ENCODE measurements at places on chromosomes 12 and 14.
A peak's percentile ranks its signal among the peaks of the same experiment; 100 is the strongest.

DNA sequence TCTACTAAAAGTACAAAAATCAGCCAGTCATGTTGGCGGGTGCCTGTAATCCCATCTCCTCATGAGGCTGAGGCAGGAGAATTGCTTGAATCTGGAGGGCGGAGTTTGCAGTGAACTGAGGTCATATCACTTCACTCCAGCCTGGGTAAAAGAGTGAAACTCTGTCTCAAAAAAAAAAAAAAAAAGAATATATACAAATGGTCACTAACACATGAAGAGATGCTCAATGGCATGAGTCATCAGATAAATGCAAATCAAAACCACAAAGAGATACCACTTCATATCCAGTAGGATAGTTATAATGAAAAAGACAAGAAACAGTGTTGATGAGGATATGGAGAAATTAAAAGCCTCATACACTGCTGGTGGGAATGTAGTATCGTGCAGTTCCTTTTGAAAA lies 33.6 kb upstream of the METAP2 start:
- DNase-seq = no peak

DNA sequence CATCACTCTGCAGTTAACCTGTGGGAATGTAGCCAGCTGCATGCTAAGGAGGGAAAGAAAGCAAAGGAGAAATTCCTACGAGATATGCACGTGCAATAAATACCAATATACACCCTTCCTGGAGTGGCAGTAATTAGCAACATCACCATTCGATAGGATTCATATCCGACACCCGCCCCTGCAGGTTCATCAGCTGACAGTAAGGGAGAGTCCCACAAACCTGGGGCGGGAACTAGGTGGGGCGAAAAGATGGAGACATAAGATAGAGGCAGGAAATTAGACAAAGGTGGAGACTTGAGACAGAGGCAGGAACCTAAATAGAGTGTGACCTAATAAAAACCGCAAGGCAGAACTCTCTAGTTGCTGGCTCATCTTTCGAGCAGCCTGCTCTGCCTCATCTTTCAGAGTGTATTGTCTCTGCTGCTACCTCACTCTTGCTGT lies 51.6 kb downstream of the PLEKHG3 start:
- peak; percentile 20 for DNase-seq

GRCh38 chr12:104750061-104750460 lies 208.0 kb downstream of the SLC41A2 start:
- no peak for DNase-seq

DNA sequence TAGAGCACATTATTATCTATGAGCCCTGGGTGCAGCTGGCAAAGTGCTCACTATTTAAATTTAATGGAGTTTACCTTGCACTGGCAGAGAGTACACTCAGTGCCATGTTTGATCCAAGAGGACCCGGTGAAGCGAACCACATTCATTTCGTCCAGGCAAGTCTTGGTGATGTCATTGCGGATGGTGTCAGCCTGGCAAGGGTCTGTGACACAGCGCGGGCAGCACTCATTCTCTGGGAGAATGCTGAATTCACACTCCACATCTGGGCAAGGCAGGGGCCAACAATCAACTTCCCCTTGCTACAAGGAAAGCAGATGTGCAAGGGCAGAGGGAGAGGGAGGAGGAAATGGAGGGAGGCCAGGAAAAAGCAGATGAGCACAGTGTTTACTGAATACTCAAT lies 356.2 kb downstream of the NELL2 start:
- DNase-seq = no peak

GRCh38 chr14:55535516-55536203 lies 44.3 kb upstream of the KTN1 start:
- DNase-seq = no peak

DNA sequence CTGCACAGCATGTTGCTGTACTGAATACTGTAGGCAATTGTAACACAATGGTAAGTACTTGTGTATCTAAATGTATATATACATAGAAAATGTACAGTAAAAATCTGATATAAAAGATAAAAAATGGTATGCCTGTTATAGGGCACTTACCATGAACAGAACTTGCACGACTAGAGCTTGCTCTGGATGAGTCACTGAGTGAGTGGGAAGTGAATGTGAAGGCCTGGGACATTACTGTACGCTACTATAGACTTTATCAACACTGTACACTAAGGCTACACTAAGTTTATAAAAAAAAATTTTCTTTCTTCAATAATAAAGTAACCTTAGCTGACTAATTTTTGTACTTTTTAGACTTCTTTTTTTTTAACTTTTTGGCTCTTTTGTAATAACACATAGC lies 24.2 kb upstream of the NEDD1 start:
- no peak for DNase-seq

- no peak for DNase-seq
Observed at GRCh38 chr12:2536724-2537123, 258.0 kb upstream of the FKBP4 start.

DNA sequence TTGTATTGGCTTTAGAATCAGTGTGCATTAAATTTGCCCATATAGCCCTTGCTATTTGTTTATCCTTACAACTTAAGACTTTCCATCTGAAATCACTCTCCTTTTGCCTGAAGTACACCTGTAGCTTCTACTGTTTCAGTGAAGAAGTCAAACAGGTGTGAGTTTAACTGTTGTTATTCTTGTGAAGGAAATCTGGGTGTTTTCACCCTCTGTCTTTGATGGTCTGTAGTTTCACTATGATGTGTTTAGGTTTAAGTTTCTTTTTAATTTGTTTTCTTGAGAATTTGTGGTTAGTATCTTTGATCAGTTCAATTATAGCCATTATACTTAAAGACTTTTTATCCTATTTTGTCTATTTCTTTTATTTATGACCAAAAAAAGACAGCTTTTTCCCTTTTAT lies 68.9 kb upstream of the BBS10 start:
- DNase-seq = no peak

DNA sequence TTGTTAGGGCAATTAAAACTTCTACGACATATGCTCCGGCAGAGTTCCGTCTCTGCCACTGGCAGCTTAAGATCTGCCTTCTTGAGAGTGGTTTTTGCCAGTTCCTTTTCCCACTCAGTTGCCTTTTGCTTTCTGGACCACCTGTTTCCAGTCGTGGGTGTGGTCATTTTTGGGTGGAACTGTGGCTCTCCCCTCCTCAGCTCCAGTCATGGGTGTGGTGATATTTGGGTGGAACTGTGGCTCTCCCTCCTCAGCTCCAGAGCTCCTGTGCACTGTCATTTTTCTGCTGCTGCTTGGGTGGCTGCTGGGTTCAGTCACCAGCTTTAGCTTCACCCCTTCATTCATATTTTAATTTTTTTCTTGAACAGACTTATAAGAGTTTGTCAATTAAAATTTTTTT lies 25.3 kb downstream of the WDR20 start:
- DNase-seq = no peak

DNA sequence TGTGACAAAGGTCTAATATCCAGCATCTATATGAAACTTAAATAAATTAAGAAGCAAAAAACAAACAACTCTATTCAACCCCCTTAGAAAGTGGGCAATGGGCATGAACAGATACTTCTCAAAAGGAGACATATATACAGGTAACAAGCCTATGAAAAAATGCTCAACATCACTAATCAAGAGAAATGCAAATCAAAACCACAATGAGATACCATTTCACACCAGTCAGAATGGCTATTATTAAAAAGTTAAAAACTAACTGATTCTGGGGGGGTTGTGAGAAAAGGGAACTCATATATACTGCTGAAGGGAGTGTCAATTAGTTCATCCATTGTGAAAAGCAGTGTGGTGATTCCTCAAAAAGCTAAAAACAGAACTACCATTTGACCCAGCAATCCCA lies 198.9 kb downstream of the BMP4 start:
- DNase-seq = no peak

GRCh38 chr12:128806573-128806972 lies 17.2 kb downstream of the SLC15A4 start:
- DNase-seq = no peak

GRCh38 chr12:43290836-43291235 lies 261.2 kb downstream of the ADAMTS20 start:
- DNase-seq = no peak

GRCh38 chr12:30095511-30095910 lies 311.8 kb upstream of the TMTC1 start:
- DNase-seq = no peak

- DNase-seq = no peak
Observed at GRCh38 chr14:61599942-61600341, 95.4 kb upstream of the HIF1A start.

DNA sequence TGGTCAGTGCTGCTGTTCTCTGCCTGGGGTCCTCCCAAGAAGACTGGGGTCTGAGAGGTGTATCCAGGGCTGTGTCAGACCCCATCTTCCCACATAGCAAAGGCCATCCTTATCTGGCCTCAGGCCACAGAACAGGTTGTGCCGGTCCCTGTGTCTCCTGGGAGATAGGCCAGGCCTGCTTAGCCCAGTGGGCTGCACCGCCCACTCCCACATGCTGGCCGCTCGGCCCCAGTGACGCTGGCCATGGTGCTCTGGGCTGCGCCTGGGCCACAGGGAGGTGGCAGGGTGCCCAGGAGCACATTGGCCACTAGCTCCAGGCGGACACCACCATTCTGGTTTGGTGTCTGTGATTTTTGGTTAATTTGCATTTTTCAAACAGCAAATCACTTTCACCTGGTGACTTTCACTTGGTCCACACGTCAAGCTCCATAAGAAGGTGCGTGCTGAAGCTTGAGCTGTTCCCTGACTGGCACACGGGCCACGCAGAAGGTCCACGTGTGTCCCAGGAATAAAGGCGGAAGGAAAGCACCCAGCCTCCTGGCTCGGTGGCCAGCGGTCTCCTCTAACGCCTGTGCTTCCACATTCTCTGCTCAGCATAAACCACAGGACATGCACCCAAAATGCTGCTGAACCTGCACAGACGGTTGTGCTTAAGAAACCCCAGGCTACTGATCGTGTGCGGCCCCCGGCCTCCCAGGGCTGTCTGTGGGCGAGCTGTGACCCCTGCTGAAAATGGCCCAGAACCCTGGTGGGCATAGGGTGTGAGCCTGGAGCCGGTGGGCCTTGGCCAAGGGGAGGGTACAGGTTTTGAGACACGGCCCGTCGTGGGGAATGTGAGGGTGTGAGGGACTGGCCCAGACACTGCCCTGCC lies 4.6 kb downstream of the FBRSL1 start:
- DNase-seq = no peak

Measured in stimulated activated CD8-positive, alpha-beta memory T cell treated with anti-CD3 and anti-CD28 coated beads, Interleukin-15, amount 100 ng/mL, for 4 hours (primary cell).